ENCODE measurements at places on chromosomes 4 and X. TPM values are rescaled to one million over a fixed set of nuclear protein-coding genes. Genes with fewer than 3 reads are reported as not detected.

TMEM192 gene
- total RNA-seq: 22.1 TPM

AFP gene
- total RNA-seq: not detected

TMPRSS11D gene
- not detected for total RNA-seq

TMEM271 gene
- total RNA-seq: not detected

VCX2 gene
- not detected for total RNA-seq

ARHGAP10 gene
- total RNA-seq: 89.2 TPM

ARHGAP4 gene
- total RNA-seq: 50.7 TPM

GPR50 gene
- total RNA-seq: not detected

KANTR gene
- total RNA-seq: 30.2 TPM

All from sciatic nerve (tissue), 2 donors.